ENCODE measurements at places on chromosomes 1 and 21.
A peak's percentile ranks its signal among the peaks of the same experiment; 100 is the strongest.

DNA sequence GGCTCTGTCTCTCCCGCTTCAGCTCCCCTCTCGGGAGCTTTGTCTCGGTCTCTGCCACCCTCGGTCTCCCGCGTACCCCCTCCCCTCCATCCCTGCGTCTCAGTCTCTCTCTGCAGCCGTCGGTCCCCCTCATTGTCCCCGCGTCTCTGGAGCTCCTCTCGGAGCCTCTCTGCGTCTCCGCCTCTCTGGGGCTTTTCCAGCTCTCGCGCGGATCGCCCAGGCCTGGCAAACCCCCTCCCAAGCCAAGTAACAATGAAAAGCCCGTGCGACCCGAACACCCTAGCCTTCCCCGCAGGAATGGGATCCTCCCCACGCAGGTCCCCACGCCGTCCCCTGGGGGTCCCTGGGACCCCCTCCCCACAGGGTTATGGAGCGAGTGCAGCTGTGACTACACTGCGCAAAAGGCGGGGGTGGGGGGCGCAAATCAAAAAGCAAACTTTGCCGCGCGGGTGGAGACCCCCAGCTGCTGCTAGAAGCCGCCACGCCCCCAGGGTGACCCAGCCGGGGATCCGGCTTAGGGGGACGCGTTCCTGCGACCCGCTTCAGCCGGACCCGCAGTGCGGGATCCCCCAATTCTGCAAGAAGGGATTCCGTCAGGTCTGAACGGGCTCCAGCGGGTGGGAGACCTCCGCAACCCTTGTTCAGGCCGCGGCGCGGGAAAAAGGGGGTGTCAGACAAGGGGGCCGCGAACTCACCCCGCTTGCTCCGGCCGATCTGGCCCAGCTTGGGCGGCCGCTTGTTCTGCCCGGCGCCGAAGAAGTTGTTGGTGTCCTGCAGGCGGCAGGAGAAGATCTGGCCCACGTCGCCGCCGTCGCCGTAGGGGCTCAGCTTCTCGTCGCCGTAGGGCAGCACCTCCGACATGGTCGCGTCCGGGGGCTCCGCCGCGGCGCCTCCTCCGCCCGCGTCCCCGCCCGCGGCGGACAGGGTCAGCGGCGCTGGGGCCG is 1.2 kb downstream of the CAMK2N1 start:
- no peak for DNase-seq

DNA sequence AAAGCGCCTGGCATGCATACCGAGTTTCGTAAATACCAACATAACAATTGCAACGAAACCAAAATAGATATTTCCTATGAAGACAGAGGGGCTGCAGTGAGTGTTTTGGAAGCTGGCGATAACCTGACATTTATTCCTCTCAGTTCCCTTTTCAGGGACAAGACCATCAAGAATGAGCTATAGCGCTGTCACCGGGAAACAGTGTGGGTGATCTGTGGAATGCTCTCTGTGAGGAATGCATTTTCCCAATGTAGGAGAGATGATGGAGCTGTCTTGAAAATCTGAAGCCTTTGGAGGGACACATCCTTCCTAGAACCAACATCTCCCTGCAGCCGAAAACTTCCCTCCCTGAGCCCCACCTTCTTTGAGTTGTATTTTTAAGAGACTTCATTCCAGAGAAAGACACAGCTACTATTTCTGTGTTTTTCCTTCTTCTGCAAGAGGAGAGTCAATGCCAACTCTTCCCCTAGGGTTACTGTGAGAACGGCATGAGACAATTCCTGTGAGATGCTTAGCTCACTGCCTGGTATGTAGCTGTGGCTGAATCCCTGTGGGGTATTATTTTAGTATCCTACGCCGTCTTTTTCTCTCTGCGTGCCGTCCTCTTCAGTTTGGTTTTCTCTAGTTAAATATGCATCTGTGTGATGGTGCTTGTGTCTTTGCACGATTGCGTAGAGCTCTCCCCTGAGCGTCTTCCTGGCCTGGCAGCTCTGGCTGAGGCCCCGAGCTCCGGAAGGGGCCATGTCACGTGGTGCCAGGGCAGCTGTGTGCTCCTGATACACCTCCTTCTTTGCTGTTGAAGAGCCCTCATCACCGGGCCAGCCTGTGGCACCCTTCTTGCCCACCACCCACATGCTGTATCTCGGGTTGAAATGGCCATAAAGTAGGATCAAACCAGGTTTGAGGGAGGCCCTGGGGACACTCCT is 45.2 kb downstream of the AJAP1 start:
- peak; percentile 34 for DNase-seq

DNA sequence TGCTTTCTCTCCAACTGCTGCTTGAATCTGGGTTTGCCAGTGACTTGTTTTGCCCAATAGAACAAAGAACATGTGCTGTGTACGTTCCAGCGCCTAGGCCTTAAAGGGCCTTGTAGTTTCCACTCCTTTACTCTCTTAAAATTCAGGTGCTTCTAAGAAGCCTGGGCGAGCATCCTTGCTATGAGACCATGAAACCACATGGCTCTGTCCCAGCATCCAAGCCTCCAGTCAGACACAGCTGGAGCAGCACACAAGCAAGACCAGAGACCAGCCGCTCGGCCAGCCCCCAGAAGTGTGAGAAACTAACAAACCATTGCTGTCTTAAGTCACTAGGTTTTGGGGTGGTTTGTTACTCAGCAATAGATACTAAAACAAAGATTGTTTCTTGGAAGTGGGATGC is 15.1 kb downstream of the PLEKHO1 start:
- peak; percentile 58 for DNase-seq

GRCh38 chr21:24127651-24128050 is 1479.6 kb downstream of the MRPL39 start:
- no peak for DNase-seq

GRCh38 chr1:97074771-97075170 is 353.2 kb downstream of the PTBP2 start:
- peak; percentile 66 for DNase-seq

DNA sequence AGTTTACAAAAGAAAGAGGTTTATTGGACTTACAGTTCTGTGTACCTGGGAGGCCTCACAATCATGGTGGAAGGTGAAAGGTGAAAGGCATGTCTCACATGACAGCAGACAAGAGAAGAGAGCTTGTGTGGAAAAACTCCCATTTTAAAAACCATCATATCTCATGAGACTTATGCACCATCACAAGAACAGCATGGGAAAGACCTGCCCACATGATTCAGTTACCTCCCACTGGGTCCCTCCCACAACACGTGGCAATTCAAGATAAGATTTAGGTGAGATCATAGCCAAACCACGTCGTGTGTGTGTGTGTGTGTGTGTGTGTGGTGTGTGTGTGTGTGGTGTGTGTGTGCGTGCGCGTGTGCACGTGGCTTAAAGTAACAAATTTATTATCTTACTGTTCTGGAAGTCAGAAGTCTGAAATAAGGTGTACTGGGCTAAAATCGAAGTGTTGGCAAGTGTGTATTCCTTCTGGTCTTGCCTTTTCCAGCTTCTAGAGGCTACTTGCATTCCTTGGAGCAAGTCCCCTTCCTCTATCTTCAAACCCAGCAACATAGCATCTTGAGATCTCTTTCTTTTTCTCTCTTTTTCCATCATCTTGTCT is 48.1 kb upstream of the MPC2 start:
- peak; percentile 49 for DNase-seq

DNA sequence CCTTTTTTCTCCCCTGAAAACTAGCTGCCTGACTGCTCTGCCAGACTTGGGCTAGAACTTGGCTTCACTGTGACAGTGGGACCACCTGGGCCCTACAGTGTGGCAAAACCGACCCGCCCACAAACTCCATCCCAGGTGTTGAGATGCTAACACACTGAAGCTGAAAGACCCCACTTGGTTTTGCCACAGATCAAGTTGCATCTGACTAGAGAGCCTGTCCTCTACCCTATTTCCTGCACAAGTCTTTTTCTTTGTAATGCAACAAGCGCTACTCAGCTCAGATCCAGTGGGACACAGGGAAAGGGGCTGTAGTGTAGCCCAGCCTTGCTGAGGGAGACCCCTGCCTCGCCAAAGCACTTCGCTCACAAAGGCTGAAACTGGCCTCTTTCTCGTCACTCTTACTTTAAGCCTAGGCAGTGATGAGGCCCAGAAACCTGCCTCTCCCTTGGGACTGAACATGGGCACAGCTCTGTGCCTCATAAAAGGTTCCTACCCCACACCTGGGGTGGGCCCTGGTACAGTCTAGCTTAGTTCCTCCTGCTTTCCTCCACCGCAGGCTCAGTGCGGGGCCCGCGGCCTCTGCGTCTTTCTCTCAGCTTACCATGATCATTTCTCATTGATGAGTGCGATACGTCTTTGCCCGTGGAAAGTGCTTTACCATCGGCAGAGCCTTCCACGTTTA is 9.7 kb downstream of the ALPL start:
- DNase-seq = no peak

- no peak for DNase-seq
Observed at GRCh38 chr1:164770131-164770529, 211.1 kb downstream of the PBX1 start.

DNA sequence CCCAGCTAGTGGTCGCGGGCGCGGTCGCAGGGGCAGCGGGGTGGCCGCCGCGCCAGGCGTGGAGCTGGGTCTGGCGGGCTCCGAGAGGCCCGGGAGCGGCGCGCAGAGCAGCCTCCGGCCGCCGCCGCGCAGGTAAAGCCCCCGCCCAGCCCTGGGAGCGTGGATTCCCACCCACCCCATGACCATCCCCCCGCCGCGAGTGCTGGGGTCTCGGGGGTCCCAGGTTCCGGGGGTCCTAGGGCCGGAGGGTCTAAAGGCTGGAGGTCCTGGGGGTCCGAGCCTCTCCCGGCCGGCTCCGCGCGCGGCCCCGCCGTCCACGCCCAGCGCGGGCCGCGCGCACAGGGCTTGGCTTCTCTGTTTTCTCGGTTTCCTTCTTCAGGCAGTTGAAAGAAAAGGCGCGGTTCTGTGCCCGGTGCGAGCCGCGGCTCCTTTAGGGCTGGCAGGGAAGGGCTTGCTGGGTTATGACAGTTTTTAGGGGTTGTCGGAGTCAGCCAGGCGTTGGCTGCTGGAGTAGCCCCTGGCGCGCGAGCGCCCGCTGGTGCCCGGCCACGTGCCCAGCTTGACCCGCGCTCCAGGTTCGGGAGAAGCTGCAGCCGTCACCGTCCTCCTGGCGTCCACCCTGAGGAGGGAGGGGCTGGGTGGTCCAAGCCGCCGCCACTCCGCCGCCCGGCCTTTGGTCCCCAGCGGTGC is 359 bp downstream of the LRRC3 start:
- no peak for DNase-seq

GRCh38 chr1:108598340-108598739 is 38.4 kb downstream of the EEIG2 start:
- DNase-seq = peak; percentile 43

GRCh38 chr1:2297246-2298011 is 69.3 kb downstream of the SKI start:
- no peak for DNase-seq

Data from astrocyte (in vitro differentiated cells and primary cell).